ENCODE measurements at places on chromosomes 3 and 15.

- no peak for DNase-seq
Measured at GRCh38 chr15:27670486-27671209, 428.5 kb downstream of the OCA2 start.

- DNase-seq = no peak
Measured at GRCh38 chr3:156236556-156237260, 116.3 kb downstream of the KCNAB1 start.

- peak; percentile 74 for DNase-seq
Measured at GRCh38 chr15:72155635-72156616, 37.7 kb downstream of the SENP8 start.

- no peak for DNase-seq
Measured at GRCh38 chr3:174247687-174248152, 611.4 kb upstream of the NAALADL2 start.

DNA sequence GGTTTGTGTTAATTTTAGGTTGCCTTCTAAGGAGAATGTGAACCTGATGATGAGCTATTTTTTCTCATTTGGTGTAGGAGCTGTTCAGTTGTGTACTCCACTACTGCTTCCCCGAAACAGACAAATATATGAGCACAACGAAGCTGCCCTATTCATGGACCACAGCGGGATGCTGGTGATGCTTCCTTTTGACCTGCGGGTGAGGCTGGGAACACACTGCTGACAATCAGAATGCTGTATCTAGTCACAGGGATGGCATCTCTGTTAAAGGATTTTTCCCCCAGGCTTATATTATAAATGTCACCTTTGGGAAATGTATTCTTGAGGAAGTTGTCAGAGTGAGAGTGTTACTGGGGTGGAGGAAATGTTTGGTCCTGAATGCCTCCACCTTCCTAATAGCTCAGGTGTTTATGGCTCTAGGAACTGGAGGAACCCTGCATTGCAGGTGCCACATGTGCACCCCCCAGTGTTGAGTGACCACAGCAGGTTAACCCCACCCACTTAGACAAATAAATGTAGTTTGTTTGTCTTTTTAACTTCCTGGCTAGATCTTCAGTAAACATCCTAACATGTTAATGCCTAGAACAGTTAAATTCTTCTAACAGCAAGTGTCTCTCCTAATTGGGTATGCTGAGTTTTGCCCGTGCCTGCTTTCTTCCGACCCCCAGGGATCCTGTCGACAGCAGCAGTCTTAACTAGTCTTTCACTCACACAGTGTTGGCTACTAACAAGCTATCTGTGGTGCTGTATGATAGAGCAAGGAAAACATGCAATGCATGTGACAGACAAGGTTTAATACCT, 35.7 kb downstream of the SRP14 start:
- no peak for DNase-seq

GRCh38 chr3:10357592-10358308, 36.8 kb upstream of the SEC13 start:
- no peak for DNase-seq

GRCh38 chr3:115617591-115617990, 5.7 kb upstream of the GAP43 start:
- no peak for DNase-seq

GRCh38 chr15:51267051-51267702, 71.2 kb downstream of the CYP19A1 start:
- DNase-seq = peak; percentile 40

- no peak for DNase-seq
Measured at GRCh38 chr15:90869601-90870353, 1.4 kb downstream of the FURIN start.

DNA sequence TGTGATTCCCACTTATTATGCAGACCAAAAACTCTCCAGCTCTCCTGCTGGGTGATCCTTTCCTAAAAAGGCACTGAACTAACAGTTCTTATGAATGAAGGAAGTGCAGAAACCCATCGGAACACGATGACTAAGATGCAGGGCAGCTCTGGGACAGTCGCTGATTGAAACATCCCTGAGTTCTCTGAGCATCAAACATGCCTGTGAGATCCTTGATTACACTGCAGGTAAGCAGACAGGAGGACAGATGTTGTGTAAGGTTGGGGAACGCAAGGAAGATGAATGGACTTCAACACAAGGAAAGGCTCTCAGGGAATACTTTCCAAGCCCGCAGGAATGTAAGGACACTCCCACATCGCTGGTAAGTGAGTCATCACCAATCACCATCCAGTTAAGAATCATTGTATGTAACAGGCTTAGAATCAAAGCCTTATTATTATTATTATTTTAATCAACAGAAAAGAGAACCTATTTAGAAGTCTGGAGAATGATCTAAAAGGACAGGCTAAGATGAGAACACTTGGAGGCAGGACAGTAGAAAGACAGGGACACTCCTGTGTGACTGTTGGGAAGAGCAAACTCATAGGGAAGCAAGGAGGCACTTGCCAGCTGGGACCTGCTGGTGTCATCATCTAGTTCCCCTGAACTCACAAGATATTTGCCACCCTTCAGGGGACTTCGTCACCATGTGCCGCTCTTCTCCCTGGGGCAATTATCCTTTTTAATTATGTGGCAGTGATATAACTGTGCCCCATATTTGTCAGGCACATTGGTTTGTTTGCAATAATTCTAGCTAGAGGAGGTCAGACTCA, 26.0 kb downstream of the TMEM158 start:
- no peak for DNase-seq

- DNase-seq = no peak
Measured at GRCh38 chr3:10361375-10361774, 40.5 kb upstream of the SEC13 start.

- DNase-seq = no peak
Measured at GRCh38 chr3:23387286-23387918, 184.3 kb downstream of the UBE2E2 start.

DNA sequence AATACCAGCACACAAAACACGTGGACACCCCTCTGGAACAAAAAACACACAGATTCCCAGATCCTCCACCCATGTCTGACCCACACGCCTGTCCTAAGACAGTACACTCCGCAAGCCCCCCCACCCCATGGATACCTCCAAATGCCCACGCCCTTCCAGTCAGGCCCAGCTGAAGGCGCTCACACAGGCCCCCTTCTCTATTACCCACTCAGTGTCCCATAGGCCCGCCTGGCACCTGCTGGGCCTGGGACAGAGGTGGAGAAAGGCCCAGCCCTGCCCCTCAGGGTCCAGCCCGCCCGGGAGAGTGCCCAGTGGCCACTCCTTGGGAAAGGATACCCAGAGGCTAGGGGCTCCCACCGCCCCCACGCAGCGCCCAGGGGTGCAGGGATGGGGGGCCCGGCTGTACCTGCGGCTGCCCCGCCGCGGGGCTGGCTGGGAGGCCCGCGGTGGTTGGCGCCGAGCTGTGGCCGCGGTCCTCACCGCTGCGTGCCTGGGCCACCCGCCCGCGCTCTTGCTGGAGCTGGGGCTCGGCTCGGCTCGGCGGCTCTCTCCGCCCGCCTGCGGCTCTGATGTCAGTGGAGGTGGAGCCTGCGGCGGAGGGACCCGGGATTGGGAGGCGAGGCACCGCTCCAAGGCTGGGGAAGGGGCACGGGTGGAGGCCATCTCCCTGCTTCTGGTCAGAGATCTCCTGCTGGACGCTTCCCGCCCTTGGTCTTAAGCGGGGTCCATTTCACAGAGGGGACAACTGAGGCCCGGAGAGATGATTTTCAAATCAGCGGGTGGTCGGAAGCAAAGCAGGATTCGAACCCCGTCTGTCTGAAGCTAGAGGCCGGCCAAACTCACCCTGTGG, at the start of gene CAMK1:
Gene CAMK1, minus strand, starts transcription at position 522 of the 850 bp plus-strand sequence. CDS start 2,198 bp downstream, outside the sequence.
- DNase-seq = peak; percentile 83

GRCh38 chr15:78049691-78050440, 27.6 kb downstream of the TBC1D2B start:
- no peak for DNase-seq

- DNase-seq = no peak
Measured at GRCh38 chr3:188901671-188902287, 270.0 kb upstream of the TPRG1 start.

- no peak for DNase-seq
Measured at GRCh38 chr15:63255489-63255990, 21.9 kb upstream of the APH1B start.

GRCh38 chr3:8416965-8417364, 84.7 kb upstream of the LMCD1 start:
- no peak for DNase-seq

GRCh38 chr15:32716915-32717425, 834 bp upstream of the GREM1 start:
- DNase-seq = no peak

DNA sequence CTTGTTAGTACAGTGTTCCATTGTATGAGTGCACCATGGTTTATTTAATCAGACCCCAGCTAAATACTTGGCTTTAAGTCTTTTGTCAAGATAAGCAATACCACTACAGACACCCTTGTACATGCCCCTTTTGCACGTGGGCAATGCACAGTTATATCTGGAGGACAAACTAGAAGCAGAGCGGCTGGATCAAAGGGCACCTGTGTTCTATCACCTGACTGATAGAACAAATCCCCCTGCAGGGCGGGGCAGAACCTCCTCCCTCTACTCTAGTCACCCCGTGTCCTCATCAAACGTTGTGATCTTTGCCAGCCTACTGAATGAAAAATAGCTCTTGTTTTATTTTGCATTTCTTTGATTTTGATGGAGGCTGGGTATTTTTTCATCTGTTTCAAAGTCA, 314.9 kb downstream of the TLE3 start:
- DNase-seq = no peak

DNA sequence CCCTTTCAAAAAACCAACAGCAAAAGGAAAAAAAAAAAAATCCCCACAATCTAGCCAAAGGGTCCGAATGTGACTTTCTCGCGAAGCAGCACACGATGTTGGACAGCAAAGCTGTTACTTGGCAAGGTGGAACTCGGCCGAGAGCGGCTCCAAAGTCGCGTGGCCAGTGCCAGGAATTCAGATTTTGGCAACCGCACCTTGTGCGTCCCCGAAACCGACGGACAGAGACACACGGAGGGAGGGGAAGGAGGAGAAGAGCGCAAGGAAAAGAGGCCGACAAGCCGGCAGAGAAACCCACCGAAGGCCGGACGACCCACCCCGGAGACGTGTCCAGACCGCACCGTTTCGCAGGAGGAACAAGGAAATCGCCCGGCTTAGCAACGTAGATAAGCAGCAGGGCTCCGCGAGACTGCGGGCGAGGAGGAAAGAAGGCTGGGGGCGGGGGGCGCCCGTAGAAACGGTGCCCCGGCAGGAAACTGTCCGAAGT, 517.3 kb downstream of the MECOM start:
- DNase-seq = peak; percentile 20

- DNase-seq = no peak
Measured at GRCh38 chr15:85024003-85024402, 42.3 kb downstream of the PDE8A start.

DNA sequence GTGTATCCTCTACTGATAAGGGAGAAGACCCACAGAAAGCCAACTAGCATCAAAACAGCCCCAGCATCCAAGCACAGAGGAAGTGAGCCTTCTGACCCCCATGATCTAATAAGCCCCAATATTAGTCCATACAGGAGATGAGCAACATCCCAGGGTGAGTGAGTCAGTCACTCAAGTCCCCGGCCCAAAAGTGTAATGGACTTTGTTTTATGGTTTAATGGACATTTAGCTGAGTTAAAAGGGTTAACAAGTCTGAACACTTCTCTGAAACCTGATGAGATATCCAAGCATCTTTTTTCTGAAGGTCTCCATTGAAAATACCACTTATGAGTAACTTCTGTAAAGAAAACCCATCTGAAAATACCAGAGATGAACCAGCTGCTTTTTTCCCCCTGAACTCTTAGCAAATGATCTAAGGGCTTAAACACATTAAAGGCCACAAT, 115.6 kb downstream of the GREM1 start:
- no peak for DNase-seq

- DNase-seq = no peak
Measured at GRCh38 chr3:171654809-171655208, 155.5 kb downstream of the PLD1 start.

- DNase-seq = no peak
Measured at GRCh38 chr3:79568938-79569337, 198.9 kb downstream of the ROBO1 start.

- no peak for DNase-seq
Measured at GRCh38 chr3:11558002-11558401, 85.7 kb downstream of the VGLL4 start.

GRCh38 chr3:4417449-4417848, 49.6 kb downstream of the SUMF1 start:
- no peak for DNase-seq

- DNase-seq = no peak
Measured at GRCh38 chr3:105860641-105861040, 8.2 kb downstream of the CBLB start.

DNA sequence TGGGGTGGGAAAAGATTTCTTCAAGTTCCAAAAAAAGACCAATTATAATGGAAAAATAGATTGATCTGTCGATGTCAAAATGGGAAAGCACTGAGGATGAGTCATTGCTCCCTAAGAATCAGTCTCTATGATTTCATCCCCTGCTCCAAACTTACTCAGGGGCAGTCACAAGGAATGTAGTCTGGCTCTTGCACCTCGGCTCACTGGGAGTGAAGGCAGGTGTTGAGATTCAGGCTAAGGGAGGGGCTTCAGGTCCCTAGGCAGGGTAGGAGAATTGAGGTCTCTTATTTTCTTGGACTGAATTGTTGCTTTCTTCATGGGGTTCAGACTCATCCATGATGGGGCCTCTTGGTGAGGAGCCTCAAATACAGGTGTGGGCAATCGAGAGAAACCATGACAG, 14.2 kb downstream of the ESYT3 start:
- DNase-seq = no peak

GRCh38 chr3:55591888-55592287, 104.8 kb upstream of the WNT5A start:
- no peak for DNase-seq

- DNase-seq = no peak
Measured at GRCh38 chr3:139491966-139492365, 15.7 kb upstream of the RBP2 start.

DNA sequence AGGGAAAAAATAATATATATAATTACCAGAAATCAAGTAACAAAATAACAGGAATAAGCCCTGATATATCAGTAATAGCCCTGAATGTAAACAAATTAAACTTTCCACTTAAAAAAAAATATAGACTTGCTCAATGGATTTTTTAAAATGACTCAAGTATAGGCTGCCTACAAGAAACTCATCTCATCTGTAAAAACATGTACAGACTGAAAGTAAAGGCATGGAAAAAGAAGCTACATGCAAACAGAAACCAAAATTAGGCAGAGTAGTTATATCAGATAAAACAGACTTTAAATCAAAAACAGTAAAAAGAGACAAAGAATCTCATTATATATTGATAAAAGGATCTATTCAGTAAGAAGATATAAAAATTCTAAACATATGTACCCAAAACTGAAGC, 82.4 kb upstream of the STT3B start:
- DNase-seq = no peak

DNA sequence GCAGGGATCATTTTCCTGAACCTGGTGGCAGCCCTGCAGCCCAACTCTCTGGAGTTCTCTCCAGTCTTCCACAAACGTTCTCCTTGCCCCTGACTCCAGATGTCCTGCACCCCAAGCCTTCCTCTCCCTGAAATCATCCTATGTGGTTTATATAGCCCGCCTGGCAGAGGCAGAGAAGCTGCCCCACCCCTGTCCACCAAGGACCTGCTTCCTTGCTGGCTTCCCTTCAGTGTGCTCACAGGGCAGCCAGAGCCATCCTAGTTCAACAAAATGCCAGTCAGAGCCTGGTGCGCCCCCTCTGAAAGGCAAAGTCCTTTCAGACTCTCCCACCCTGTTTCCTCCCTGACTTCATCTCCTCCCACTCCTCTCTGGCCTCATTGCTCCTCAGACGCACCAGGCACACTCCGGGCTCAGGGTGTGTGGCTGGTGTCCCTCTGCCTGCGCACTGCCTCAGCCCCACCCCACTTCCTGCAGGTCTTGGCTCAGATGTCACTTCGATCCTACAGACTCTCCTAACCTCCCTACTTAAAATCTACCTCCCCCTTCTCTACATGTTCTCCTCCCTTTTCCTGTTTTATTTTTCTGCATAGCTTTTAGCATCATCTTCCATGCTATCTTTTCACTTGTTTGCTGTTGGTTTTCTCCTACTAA, 5.9 kb downstream of the KBTBD13 start:
- DNase-seq = no peak

Data from mesothelial cell of epicardium (in vitro differentiated cells).